ENCODE measurements at places on chromosomes 5 and 9.
A peak's percentile ranks its signal among the peaks of the same experiment; 100 is the strongest.

- DNase-seq: no peak
Measured at GRCh38 chr9:132806723-132807421, 71.2 kb downstream of the AK8 start.

GRCh38 chr5:128036950-128037349 is 46.6 kb upstream of the SLC12A2 start:
- no peak for DNase-seq

GRCh38 chr9:136995772-136996311 is 526 bp downstream of the CLIC3 start:
- DNase-seq: no peak

- no peak for DNase-seq
Measured at GRCh38 chr5:17070647-17071046, 134.6 kb upstream of the MYO10 start.

DNA sequence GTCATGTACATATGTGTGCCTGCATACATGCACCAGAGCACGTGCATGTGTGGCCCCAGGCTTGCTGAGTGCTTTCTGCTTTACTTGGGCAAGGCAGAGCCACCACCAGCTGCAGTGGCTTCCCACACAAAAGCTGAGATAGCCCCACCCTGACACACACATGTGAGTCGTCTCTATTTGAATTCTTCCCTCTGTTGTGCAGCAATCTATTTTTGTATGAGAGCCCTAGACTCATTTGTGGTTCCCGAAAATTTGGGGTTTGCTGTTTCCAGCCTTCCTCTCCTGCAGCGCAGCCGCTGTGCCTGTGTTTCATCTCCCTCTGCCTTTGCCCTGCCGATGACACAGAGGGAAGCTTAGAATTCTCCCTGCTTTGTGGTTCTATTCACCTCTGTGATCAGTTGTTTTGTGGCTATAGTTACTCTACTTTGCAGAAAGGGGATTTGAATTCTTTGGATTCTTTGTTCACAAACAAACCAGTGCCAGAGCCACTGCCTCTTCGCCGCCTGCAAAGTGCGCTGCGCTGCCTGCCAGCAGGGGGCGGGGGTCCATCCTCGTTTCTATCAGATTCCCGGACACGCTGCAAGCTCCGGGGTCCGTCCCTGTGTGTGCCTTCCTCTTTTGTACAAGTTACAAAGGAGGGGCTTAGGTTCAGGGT is 95.8 kb upstream of the DAP start:
- DNase-seq: peak; percentile 54

DNA sequence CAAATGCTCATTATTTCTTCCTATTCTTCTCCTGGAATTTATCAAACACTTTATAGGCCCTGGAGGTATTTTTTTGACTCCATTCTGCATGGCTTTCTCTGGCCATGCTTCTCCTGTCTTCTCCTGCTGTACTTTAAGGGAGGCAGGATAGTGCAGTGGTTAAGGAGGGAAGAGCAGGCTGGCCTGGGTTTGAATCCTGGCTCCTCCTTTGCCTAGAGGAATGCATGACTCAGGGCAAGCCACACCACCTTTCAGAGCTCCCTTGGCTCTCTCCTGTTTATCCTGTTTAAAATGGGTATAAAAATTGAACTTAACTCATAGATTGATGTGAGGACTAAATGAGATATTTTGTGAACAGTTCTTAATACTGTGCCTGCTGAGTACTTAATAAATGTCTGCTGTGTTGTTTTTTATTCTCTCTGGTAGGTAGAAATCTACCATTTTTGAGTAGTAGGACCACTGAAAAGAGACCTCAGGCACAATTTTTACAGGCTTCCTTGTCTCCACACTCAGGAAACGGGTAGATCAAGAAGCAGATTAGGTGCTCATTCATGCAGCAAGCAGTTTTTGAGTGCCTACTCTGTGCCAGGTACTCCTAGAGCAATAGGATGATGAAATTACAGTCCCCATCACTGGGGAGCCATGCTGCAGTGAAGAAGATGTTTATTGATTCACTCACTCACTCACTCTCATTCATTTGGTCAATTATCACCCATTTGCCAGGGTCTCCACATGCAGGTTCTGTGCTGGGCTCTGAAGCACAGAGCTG is 32.7 kb upstream of the ARAP3 start:
- no peak for DNase-seq

DNA sequence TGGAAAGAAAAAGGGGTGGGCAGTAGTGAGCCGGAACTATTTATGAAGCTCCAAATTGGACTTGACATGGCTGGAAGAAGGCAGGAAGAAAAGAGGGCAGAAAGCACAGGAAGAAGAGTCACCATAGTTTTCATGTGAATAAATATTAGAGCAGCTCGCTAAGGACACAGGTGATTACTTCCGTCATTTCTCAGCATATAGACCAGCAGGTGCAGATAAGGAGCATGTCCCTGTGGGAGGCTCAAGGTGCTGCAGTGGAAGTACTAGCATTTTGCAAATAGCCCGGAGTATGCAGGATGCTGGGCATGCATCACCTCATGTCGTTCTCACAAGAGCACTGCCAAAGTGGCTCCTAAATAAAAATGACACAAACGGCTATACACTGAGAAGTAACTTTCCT is 71.3 kb upstream of the HTR4 start:
- DNase-seq: no peak

DNA sequence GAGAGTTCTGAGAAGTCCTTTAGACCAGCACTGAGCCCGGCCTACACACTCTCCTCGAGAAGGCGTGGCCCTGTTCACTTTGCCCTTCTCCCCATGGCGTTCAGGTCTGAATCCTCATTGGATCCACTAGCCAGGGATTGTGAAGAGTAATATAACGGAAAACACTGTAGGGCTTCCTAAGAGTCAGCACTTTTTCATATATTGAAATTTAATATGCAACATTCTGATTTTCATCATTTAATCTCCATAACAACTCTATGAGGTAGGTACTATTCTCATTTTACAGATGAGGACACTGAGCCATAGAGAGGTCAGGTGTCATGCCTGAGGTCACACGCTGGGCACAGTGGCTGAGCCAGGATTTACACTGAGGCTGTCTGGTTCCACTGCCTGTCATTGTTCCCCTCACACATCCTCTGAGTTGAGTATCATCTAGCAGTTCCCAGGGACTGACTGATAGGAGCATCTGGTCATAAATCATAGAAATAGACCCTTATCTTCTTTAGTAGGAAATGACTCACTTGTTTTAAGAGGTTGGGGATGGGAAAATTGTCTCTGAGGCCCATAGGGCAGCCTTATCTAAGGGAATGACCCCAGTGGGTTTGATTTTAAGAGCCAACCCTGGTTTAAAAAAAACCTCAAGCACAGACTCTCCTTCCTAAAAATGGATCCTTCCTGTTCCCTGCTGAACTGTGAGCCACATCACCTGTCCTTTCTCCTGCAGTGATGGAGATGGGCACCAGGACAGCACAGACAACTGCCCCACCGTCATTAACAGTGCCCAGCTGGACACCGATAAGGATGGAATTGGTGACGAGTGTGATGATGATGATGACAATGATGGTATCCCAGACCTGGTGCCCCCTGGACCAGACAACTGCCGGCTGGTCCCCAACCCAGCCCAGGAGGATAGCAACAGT is 41.2 kb downstream of the THBS4 start:
- DNase-seq: no peak

DNA sequence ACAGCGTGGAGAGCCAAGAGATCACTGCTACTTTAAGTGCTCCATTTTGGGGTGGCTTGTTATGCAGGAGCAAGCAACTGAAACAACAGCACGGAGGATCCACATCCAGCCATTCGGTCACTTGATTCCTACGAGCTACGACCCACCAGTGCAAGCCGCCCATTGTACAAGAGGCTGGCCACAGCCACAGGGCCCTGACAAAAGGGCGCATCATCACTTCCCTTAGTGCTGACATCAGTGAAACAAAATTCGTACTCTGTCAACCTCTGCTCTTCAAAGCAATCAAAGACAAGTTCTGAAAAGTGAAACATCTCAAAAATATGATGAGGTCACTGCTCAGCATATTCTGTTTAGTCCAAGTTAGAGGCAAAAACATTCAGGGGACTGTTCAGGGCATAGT is 168.4 kb downstream of the GADD45G start:
- DNase-seq: no peak

- DNase-seq: no peak
Measured at GRCh38 chr5:149917073-149917676, 27.4 kb downstream of the PDE6A start.

DNA sequence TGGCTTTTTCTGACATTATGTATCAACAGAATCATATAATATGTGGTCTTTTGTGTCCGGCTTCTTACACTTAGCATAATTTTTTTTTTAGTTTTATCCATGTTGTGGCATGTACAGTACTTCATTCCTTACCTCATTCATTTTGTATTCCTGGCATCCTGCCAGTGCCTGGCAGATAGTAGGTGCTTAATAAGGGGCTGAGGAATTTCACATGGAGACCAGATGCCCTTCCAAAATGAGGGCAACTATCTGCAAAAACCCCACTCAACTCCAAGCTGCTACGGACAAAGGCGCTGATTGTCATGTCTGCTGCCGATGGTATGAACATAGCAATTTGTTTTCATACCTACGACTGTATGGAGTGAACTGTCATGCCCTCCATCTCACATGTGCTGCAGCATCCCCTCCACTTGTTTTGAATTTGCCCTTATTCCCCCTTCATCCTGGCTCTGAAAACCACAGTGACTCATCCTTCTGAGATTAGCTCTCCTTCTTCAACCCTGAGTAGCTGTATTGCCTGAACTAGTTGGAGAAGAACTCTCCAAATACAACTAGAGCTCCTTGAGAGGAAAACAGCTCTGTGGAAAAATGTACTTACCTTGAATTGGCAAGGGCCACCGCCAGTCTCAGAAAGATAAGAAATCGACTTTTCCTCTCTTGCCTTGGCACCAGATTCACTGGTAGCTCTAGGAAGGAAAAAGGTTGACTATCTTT is 41.3 kb upstream of the FOXE1 start:
- DNase-seq: no peak
